ENCODE measurements at places on chromosomes 16 and 17.

DNA sequence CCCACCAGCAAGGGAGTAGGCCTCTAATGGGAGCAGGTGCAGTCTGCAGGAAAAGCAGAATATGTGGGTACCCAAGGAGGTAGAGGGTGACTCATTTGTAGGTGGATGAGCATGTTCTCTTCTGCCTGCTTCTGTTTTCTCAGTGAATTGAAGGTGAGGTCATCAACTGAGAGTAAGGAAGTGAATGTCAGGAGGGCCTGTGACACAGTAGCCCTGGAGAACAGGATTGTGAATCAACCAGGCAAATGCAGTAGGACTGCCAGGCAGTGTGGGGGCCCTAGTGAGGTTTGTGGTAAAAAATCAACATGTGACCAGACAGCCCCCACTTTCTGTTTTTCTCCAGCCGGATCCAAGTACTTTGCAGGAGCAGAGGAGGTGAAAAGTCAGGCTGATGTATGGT is 150.5 kb upstream of the SOX9 start:
- DNase-seq, result no peak

DNA sequence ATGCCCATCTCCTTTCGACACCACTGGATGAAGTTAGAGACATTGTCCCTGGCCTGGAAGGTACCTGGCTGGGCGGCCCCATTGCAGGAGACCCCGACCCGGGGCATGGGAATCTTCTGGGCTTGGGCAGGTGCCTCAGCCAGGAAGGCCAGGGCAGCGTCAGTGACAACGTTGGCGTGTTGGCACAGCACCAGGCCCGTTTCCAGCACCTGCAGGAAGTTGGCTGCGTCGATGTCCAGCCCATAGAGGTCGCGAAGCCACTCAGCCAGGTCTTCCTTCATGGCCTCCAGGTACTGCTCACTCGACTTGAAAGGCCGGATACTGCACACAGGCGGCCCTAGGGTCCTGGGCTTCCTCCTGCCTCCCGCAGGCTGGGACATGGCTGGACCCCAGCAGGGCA is 568 bp downstream of the GAS2L2 start:
- no peak for DNase-seq

- DNase-seq, result no peak
Measured at GRCh38 chr17:13492737-13493122, 109.0 kb downstream of the HS3ST3A1 start.

GRCh38 chr17:74999523-74999922 is 12.1 kb downstream of the CDR2L start:
- no peak for DNase-seq

DNA sequence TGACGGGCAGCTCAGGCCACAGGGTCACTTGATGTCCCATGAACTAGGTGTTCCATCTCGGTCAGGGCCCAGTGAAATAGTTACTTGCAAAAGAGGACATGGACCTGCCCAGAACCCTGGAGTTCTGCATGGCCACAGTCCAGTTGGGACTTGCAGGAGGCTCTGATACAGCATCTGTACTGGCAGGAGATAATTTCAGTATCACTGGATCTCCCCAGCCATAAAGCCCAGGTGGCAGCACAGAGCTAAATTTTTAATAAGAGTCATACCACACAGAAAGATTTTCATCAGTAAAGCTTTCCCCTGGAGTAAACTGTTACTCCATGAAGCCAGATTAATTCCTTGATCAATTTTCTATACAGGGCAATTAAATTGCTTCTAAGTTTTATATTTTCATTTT is 18.0 kb upstream of the SLC16A5 start:
- DNase-seq, result no peak

- DNase-seq, result no peak
Measured at GRCh38 chr17:82933911-82934310, 94.1 kb upstream of the ZNF750 start.
